ENCODE measurements at places on chromosomes 7 and 10. TPM values are rescaled to one million over a fixed set of nuclear protein-coding genes. Genes with fewer than 3 reads are reported as not detected.

The GTF2IRD1 gene
- 44.7 TPM for total RNA-seq

The SPDYE5 gene
- total RNA-seq, result not detected

The MYO3A gene
- total RNA-seq, result not detected

The DGKB gene
- 0.57 TPM for total RNA-seq

DNA sequence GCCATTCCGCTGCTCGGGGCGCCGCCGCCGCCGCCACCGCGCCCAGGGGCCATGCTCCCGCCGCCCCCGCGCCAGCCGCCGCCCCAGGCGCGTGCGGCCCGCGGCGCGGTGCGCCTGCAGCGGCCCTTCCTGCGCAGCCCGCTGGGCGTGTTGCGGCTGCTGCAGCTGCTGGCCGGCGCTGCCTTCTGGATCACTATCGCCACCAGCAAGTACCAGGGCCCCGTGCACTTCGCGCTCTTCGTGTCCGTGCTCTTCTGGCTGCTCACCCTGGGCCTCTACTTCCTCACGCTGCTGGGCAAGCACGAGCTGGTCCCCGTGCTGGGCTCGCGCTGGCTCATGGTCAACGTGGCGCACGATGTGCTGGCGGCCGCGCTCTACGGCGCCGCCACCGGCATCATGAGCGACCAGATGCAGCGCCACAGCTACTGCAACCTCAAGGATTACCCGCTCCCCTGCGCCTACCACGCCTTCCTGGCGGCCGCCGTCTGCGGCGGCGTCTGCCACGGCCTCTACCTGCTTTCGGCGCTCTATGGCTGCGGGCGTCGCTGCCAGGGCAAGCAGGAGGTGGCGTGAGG is 383 bp downstream of the MARVELD1 start:
- DNase-seq, result peak; percentile 89

- DNase-seq, result no peak
Observed at GRCh38 chr7:54831046-54831643, 72.1 kb upstream of the SEC61G start.

DNA sequence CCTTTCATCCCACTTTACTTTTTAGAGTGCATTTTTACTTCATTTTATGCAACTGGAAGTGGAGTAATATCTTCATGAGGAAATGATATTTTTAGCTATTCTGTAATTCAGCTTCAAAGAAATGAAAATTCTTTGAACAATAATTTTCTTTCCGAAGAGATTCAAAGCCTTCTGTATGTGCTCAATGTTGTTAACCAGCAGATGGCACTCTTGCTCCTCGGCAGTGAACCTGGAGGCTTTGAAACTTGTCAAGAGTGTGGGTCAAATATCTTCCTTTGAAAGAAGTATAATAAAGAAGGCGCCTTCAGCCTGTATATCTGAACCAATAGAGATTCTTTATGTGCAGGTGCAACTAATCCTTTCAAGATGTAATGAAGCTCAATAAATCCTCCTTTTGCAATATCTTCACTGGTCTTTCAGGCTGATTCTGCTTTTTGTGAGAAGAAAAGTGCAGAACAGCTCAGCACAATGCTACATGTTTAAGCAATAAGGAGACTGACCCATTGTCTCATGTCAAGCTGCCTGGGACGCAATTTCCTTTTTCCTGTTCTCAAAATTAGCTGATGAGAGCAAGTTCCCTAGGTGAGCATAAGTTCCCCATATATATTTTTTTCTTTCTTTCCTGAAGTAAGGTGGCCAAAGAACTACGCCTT is 258.4 kb downstream of the SEMA3A start:
- DNase-seq, result no peak

GRCh38 chr10:77675347-77675746 is 37.7 kb upstream of the KCNMA1 start:
- DNase-seq, result peak; percentile 36

- no peak for DNase-seq
Observed at GRCh38 chr10:80460399-80461207, 6.5 kb downstream of the TSPAN14 start.

DNA sequence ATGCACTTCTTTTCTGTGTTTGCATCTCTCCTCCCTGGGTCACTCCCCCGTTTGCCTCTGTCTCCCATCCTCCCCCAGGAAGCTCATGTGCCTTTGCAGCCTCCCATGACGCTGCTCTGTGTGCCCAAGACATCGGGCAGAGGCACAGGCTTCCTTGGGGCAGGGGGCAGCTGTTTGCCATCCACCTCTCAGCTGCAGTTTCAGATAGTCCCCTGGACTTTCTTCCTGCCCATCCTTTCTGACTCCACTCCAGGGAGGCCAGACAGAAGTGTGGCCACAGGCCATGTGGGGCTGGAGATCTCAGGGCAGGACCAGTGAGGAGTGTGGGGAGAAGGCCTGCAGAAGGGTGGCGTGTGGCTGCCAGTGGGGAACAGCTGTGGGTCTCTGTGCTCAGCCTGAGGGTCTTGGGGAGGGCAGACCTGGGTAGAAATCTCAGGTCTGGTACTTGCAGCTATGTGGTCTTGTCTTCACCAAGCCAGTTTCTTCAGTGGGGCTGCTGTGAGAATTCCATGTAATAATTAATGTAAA is 10.6 kb upstream of the SAMD8 start:
- DNase-seq, result no peak

Data from osteocyte (in vitro differentiated cells).